ENCODE measurements at places on chromosomes 6 and 20.

DNA sequence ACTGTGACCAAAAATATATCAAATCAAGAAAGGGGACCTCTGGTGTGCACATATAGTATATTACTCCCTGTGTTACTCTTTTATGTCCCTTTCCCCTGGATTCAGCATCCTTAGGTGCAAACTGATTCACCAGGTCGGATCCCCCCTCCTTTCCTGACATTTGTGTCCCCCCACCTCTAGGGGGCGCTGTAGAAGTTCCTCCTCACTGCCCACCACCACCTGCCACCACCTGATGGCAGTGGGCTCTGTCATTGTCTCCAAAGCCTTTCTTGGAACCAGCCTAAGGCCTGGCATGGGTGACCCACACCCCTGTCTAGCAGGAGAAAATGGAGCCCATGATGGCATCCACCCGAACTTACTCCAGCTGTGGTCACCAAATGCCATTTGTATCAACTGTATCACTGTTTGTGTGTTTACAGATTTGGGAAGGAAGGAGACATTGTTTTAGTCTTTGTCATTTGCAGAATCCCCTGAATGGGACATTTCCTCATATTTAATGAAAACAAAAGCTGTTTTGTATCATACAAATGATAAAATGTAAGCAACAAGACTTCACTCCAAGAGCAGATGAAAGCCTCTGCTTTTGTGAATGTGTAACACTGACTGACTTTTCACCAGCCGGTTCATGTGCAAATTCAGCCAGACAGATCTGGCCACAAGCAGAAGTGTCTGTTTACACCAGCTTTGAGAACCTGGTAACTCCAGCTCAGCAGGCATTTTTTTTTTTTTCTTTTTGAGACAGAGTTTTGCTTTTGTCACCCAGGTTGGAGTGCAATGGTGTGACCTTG, 66.2 kb downstream of the ARMC2 start:
- DNase-seq, result peak; percentile 21

- DNase-seq, result peak; percentile 84
These were observed 3.5 kb upstream of the LTA start for GRCh38 chr6:31568537-31568961.

DNA sequence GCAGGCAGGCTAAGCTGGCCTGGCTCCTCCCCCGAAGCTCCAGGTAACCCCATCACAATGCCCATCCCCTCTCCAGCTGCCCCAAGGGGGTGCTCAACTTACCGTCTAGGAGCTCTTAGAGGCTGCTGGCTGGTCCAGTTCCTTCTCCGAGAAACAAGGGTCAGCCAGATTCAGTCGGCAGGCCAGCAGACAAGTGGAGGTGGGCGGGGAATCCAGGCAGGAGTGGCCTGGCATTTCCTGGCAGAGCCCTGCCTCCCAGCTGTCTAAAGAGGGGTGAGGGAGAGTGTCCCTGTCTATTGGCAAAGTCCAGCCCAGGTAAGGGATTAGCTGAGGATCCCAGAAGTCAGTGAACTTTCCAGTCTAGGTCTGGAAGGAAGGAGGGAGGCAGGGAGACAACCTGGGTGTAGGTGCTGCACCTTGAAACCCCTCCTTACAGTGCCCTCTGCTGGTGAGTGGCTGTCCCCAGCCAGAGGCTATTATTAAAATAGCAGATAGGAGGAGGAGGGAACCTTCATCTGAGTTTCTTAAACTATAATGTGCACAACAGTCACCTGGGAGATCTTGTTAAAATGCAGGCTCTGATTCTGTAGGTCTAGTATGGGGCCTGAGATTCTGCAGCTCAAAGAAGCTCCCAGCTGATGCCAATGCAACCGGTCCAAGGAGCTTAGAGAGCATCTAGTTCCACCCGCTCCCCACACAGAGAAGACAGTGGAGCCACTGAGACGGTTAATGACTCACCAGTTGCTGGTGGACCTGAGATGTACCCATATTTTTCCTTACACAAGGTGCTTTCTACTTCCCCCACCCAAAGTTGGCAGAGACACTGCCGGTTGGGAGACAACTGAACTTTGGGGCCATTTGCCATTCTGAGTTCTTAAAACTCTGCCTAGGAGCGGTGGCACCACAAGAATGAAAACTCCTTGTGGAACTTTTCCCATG, at the start of gene UNC5CL:
Gene UNC5CL, minus strand, starts transcription at position 162 of the 939 bp plus-strand sequence. CDS start 4,147 bp downstream, outside the sequence.
- peak; percentile 61 for DNase-seq

DNA sequence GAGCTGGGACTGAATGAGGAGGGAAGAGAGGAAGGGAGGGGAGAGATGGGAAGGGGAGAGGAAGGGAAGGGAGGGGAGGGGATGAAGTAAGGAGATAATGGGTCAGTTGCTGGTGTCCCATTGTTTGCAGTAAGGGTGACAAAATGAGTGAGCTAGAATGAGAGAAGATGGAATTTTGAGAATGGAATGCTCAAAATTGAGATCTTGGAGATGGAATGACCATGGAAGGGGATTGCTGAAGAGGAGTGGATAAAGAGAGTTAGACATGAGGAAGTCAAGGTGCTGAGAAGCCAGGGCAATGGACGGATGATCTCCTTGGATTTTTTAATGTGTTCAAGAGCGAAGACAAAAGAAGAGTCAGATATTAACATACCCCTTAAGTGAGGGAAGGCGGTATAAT, 80.5 kb upstream of the SSTR4 start:
- no peak for DNase-seq

DNA sequence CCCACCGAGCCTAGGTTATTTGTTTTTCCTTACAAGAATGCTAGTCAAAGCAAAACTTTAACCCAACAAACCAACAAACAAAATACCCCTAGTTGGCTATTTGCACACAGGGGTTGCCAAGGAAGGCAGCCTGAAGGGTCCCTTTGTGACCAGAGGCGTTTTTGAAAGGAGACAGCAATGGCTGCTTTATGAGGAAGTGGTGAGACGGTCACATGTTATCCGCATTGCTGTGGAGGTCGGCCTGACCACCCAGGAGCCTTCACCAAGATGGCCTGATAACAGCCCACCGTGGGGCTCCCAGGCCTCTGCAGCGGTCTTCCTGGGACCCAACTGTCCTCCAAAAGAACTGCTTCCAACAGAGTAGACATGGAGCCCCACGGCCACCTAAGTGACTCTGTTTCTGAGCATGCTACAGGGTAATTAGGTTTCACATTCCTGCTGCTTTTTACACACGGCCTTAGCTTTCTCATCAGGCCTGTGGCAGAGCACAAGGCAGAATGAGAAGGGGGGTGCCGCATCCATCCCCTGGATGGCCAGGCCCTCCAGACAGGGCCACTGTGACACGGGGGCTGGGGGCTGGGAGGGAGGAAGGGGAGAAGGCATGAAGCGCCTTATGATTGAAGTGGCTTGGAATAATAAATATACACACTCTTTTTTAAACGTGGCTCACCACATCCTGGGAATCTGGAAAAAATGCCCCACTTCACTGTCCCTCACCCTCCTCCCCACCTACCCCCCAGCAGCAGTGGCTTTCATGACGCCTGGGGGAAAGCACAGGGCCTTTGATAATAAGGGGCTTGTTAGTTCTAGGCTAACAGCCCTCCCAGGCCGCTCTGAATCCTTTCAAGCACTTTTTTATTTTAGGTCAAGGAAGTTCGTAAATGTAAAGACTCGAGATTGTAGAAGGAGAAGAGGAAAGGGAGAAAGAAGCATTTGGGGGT, 86.0 kb downstream of the CLIC5 start:
- no peak for DNase-seq

DNA sequence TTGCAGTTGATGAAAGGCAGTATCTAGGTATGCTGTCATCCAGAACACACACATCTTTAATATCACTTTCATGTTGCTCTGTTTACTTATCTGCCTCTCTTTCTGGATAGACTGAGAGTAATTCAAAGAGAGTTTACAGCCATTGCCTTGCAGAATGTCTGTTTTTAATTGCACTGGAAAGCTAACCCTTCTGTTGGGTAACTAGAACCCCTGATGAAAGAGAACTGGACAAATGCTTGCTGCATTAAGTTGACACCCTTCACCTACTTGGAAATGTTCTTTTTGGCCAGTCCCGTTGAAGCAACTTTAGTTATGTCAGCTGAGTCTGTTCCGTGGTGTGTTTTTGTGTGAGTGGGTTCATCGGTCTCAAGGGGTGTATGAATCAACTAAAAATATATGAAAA, 383.8 kb upstream of the CITED2 start:
- no peak for DNase-seq

DNA sequence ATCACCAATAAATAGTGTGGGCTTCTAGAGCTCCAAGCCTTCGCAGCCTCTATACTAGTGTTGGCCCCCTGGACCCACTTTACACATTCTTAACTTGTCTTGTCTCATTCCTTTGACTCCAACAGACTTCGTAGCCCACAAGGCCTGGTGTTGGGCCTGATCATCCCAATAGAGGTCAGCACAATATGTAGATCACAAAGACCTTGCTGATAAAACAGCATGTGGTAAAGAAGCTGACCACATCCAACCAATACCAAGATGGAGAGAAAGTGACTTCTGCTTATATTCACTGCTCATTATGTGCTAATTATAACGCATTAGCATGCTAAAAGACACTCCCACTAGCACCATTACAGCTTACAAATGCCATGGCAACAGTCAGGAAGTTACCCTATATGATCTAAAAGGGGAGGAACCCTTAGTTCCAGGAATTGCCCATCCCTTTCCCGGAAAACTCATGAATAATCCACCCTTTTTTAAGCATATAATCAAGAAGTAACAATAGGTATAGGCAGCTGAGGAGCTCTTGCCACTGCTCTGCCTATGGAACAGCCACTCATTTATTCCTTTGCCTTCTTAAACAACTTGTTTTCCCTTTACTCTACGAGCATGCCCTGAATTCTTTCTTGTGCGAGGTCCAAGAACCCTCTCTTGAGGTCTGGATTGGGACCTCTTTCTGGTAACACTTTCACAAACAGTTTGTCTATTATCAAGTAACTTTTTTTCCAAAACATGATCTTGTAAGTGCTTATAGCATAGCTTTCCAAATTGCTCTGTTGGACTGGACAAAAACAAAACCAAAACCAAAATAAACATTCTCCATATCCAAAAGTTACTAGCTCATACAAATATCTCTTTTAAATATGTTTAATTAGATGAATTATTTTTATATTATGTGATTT, 54.6 kb upstream of the ECHDC1 start:
- DNase-seq, result no peak

GRCh38 chr6:34485321-34486060, 19.6 kb downstream of the PACSIN1 start:
- no peak for DNase-seq

All from CD8-positive, alpha-beta memory T cell (primary cell).